ENCODE measurements at places on chromosomes 3 and 15. TPM values are rescaled to one million over a fixed set of nuclear protein-coding genes. Genes with fewer than 3 reads are reported as not detected.

DNA sequence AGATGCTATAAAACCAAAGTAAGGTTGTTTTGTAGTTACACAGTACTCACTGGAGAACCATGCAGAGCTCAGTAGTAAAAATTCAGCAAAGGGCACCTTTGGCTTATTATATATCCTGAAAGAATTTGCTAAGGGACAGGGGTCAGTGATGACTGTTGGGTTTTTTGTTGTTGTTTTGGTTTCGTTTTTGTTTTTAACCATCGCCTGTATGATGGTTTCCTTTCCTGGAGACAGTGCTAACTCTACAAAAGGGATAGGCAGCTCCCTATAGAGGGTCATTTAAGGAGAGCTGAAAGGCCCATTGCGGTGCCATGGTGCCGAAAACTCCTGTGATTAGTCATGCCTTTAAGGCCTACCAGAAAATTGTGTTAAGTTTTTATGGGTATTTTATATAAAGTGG lies 118.2 kb upstream of the GOLIM4 start:
- H3K27me3 ChIP-seq = no peaks in the 10 kb centered on the region
- no peak for DNase-seq
- no peak overlapping the region for H3K27ac ChIP-seq
- H3K4me3 ChIP-seq = no peak overlapping the region

- H3K4me1 ChIP-seq = peaks cover 24% of the 10 kb centered on the region
- no peaks in the 10 kb centered on the region for H3K36me3 ChIP-seq
- no peak overlapping the region for H3K27ac ChIP-seq
- DNase-seq = no peak
These were observed 4.1 kb upstream of the TBC1D23 start for GRCh38 chr3:100256731-100257151.

DNA sequence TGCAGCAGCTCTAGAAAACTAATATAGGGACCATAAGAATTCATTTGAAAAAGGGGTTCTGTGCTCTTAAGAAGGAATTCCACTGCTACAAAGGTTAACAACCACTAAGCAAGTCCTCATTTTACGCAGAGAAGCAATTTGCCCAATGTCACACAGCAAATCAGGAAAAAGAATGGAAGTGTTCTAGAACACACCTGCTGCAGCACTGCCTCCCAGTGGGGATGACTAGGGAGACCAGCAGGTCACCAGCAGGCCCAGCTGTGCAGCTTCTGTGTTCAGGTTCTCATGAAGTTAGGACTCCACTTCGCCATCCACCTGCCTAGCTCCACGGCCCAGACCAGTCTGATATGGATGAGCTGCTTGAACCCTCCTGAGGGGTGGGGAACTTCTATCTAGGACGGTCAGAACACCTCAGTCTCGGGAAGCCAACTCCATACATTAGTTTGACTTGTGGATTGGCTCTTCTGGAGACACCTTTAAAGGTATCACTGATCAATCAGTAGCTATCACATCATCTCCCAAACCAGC lies 18.6 kb downstream of the POMGNT2 start:
- no peaks in the 10 kb centered on the region for H3K27me3 ChIP-seq
- H3K4me1 ChIP-seq = peaks cover 7% of the 10 kb centered on the region

- H3K36me3 ChIP-seq = no peaks in the 10 kb centered on the region
- no peaks in the 10 kb centered on the region for H3K27me3 ChIP-seq
- DNase-seq = no peak
These were observed 162.6 kb downstream of the CCNL1 start for GRCh38 chr3:156997351-156997750.

DNA sequence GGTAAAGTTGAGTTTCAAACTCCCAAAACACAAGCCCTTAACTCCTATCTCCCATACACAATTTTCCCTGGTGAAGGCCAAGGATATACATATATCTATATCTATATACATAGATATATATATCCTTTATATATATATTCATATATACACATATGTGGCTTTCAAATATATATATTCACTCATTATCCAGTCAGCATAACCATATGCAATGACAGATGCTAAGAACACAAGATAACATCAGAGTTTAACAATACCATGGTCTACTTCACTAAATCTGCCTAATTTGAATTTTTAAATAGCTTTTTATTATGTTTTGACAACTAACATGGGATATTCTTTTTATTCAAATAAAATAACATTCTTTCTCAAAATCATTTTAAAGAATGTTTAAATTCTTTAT lies 24.7 kb downstream of the ZBBX start:
- H3K4me3 ChIP-seq = no peak overlapping the region
- no peak for DNase-seq
- peaks cover 10% of the 10 kb centered on the region for H3K27me3 ChIP-seq
- no peaks in the 10 kb centered on the region for H3K36me3 ChIP-seq
- H3K27ac ChIP-seq = no peak overlapping the region
- H3K4me1 ChIP-seq = no peaks in the 10 kb centered on the region

GRCh38 chr3:109927161-109927560 lies 589.8 kb upstream of the DPPA4 start:
- H3K4me3 ChIP-seq = no peak overlapping the region
- H3K27ac ChIP-seq = no peak overlapping the region
- H3K36me3 ChIP-seq = no peaks in the 10 kb centered on the region
- H3K4me1 ChIP-seq = peaks cover 3% of the 10 kb centered on the region

- peaks cover 7% of the 10 kb centered on the region for H3K4me1 ChIP-seq
- peaks cover 17% of the 10 kb centered on the region for H3K36me3 ChIP-seq
- H3K4me3 ChIP-seq = no peak overlapping the region
- DNase-seq = peak; percentile 97
- no peaks in the 10 kb centered on the region for H3K27me3 ChIP-seq
- no peak overlapping the region for H3K27ac ChIP-seq
These were observed 554 bp upstream of the GSK3B start for GRCh38 chr3:120094776-120095225.

- no peak overlapping the region for H3K4me3 ChIP-seq
- H3K27ac ChIP-seq = no peak overlapping the region
- H3K4me1 ChIP-seq = peaks cover 4% of the 10 kb centered on the region
- no peaks in the 10 kb centered on the region for H3K27me3 ChIP-seq
These were observed 122.9 kb downstream of the PDE8A start for GRCh38 chr15:85104584-85104983.

DNA sequence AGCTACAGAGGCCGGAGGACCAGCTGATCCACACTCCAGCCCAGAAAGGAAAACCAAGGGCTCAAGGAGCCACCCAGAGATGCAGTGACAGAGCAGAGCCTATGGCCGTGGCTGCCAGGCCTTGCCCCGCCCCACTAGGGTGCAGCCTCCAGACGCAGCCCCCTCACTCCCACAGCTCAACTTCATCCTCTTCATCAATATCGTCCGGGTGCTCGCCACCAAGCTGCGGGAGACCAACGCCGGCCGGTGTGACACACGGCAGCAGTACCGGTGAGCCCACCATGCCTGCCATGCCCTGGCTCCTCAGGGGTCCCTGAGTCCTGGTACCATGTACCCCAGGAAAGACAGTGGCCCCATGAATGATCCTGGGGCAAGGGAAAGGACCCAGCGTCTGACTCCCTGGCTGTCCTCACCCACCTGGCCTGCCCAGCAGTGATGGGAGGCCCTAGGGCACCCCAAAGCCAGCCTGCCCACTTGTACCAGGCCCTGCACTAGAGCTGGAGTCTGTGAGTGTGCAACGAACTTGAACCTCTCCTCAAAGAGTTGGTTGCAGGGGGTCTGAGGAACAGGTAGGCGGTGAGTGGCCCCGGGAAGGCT lies 24.2 kb downstream of the PTH1R start:
- no peaks in the 10 kb centered on the region for H3K36me3 ChIP-seq
- no peak overlapping the region for H3K27ac ChIP-seq
- no peak for DNase-seq
- no peak overlapping the region for H3K4me3 ChIP-seq
- H3K4me1 ChIP-seq = no peaks in the 10 kb centered on the region

DNA sequence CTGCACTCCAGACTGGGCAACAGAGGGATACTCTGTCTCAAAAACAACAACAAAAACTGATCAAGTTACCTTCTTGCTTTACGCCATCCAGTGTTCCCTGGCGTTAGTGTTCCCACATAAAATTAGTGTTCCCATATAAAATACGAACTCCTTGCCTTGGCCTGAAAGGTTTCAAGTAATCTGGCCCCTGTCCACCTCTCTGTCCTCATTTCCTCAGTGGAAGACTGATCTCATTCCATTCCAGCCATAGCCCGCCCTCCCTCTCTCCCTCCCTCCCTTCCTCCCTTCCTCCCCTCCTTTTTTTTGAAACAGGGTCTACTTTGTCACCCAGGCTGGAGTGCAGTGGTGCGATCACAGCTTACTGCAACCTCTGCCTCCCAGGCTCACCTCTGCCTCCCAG lies 2.8 kb upstream of the CAND2 start:
- no peak overlapping the region for H3K4me3 ChIP-seq
- peaks cover 5% of the 10 kb centered on the region for H3K27me3 ChIP-seq
- peaks cover 3% of the 10 kb centered on the region for H3K4me1 ChIP-seq

GRCh38 chr15:59353994-59354416 lies 18.7 kb downstream of the MYO1E start:
- H3K36me3 ChIP-seq = peaks cover 2% of the 10 kb centered on the region
- H3K27ac ChIP-seq = peak overlapping the region; percentile 62
- H3K4me3 ChIP-seq = peak overlapping the region; percentile 8
- DNase-seq = no peak
- H3K27me3 ChIP-seq = peaks cover 11% of the 10 kb centered on the region
- H3K4me1 ChIP-seq = peaks cover 52% of the 10 kb centered on the region

DNA sequence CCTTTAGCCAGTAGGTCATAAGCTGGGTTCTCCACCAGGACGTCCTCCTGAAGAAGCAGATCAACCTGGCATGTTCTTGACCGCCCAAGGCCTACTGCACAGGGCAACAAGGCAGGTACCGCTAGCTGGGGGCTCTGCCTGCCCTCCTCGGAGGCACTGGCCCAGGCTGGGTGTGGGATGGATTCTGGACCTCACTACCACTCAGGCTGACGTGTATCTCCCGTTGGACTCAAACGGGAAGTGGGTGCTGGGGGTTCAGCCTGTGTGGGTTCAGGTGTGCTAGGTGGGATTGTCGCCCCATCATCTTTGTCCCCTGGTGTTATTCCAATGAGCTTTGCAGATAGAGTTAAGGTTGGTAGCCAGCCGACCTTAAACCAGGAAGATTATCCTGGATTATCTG lies 95.0 kb upstream of the SNRPA1 start:
- no peaks in the 10 kb centered on the region for H3K27me3 ChIP-seq
- peaks cover 4% of the 10 kb centered on the region for H3K36me3 ChIP-seq
- H3K4me1 ChIP-seq = peaks cover 18% of the 10 kb centered on the region
- DNase-seq = no peak
- no peak overlapping the region for H3K4me3 ChIP-seq

GRCh38 chr15:29601811-29602210 lies 220.5 kb downstream of the TJP1 start:
- H3K27ac ChIP-seq = no peak overlapping the region
- peaks cover 15% of the 10 kb centered on the region for H3K27me3 ChIP-seq
- H3K36me3 ChIP-seq = no peaks in the 10 kb centered on the region
- H3K4me1 ChIP-seq = no peaks in the 10 kb centered on the region
- no peak overlapping the region for H3K4me3 ChIP-seq

DNA sequence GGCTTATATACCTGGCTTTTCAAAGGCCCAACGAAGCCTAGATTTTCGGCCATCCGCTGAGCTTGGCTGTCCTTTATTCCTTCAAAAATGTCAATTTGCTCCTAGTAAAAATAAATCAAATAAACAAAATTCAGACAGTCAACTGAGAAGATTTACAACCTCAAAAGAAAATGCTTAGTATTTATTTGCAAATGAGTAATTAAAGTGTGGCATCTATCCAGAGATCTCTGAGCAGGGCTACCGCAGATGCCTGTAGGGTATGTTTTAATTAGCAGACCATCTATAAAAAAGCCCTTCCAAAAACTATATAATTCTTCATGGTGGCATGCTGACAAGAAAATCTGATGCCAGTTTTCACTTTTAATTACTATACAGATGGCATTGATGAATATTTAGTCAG lies 136.2 kb downstream of the SUCLG2 start:
- no peak overlapping the region for H3K4me3 ChIP-seq
- no peak for DNase-seq
- H3K4me1 ChIP-seq = peaks cover 2% of the 10 kb centered on the region
- H3K27ac ChIP-seq = no peak overlapping the region
- peaks cover 21% of the 10 kb centered on the region for H3K36me3 ChIP-seq

GRCh38 chr3:127723011-127723567 lies 50.3 kb downstream of the ABTB1 start:
- H3K4me1 ChIP-seq = no peaks in the 10 kb centered on the region
- no peak overlapping the region for H3K27ac ChIP-seq

DNA sequence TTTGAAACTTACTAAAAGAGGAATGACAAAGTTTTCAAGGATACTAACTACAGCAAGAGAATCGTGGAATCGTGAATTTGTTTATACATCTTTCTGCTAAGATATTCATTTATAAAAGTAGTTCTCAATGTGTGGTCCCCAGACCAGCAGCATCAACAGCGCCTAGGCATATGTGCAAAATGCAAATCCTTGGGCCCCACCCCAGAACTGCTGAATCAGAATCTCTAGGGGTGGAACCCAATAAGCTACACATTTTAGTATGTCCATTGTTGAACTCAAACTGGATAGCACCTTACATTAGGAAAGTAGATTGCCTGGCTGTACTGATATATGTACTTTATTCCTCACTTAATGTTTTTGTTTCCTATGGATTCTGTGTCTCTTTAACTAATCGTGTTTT lies 346.0 kb downstream of the MFSD1 start:
- no peak overlapping the region for H3K4me3 ChIP-seq
- H3K4me1 ChIP-seq = no peaks in the 10 kb centered on the region
- H3K36me3 ChIP-seq = no peaks in the 10 kb centered on the region
- peaks cover 3% of the 10 kb centered on the region for H3K27me3 ChIP-seq

- H3K4me1 ChIP-seq = no peaks in the 10 kb centered on the region
- DNase-seq = no peak
- H3K27me3 ChIP-seq = no peaks in the 10 kb centered on the region
- no peak overlapping the region for H3K4me3 ChIP-seq
These were observed 56.4 kb upstream of the TAMM41 start for GRCh38 chr3:11903047-11903446.

DNA sequence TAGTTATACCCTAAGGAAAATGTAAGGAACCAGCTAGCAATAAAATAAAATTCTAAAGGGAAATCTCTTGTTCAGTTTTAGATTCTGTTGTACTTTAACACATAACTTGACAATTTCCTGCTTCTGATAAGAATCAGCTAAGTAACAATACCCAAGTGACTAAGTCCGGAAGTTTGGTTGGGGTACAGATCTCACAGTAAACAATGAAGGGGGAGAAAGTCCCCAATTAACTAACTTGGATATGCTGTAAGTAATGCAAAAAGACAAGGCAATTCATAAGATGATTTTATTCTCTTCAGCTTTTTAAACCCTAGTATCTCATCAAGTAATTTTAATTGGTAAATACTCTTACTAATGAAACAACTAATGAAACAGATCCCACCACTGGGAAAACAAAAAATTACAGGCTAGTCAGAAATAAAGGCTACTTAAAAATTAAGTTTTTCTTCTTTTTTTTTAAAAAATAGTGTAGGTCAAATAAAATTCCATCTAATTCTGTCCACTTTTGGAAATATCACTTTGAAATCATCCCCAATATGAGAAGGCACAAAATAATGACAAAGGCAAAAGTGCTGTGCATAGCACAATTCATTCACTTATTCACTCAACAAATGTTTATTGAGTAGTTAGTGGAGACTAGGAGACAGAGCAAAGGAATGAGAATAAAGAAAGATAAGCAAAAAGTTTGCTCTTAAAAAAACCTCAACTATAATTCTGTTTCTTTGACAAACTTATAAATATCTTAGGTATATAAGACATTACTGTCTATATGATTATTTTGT lies 37.8 kb upstream of the IL20RB start:
- no peak for DNase-seq
- no peak overlapping the region for H3K4me3 ChIP-seq
- peaks cover 18% of the 10 kb centered on the region for H3K36me3 ChIP-seq
- H3K27me3 ChIP-seq = no peaks in the 10 kb centered on the region
- no peak overlapping the region for H3K27ac ChIP-seq
- H3K4me1 ChIP-seq = peaks cover 57% of the 10 kb centered on the region

CFAP20DC gene
- 1.6 TPM for total RNA-seq

FBXW12 gene
- total RNA-seq = not detected

RASGRF1 gene
- total RNA-seq = not detected

GABRB3 gene
- total RNA-seq = 0.14 TPM

LMAN1L gene
- 0.14 TPM for total RNA-seq

RHOV gene
- total RNA-seq = 0.50 TPM

HTR3E gene
- not detected for total RNA-seq

SUSD5 gene
- total RNA-seq = not detected

PRICKLE2 gene
- total RNA-seq = not detected

Measured in activated naive CD8-positive, alpha-beta T cell treated with anti-CD3 and anti-CD28 coated beads for 36 hours (primary cell).